GM13976 (cell line): ENCODE measurements at places on chromosomes 2 and 18.

- no peak for DNase-seq
Measured at GRCh38 chr2:46445556-46445955, 33.8 kb upstream of the TMEM247 start.

DNA sequence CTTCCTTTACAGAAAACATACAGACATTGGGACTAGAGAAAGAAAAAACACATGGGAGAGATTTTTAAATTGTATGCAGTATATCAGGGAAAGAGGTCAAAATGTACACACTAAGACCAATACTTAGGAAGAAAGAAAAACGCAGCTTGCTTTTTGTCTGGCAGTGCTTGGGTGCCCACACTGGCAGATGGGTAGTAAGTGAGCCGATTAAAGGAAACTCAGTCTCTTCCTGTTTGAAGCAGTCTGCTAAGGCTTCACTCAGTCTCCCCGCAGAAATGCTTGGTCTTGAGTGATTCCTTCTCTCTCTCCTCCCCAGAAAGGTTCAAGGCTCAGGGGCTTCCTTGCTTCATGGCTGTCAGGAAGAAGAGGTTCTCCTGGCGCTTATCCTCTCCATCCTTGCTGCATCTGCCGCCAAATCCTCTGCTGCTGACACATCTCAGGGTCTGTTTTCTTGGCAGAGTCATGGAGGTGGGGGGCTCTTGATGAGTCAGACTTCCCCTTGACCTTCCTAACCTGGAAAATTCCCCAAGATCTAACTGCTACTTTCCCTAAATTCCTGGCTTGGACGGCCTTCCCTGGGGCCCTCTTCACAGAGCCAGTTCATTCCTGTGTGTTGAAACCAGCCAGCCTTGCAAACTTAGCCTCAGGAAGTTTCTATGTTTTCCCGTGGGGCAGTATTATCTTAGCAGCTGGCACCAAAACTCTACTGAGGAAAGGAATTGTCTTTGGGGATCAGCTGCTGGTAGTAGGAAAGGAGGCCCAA lies 10.5 kb upstream of the TMSB10 start:
- DNase-seq = no peak

GRCh38 chr2:28556303-28556702 lies 60.4 kb downstream of the PLB1 start:
- DNase-seq = no peak

DNA sequence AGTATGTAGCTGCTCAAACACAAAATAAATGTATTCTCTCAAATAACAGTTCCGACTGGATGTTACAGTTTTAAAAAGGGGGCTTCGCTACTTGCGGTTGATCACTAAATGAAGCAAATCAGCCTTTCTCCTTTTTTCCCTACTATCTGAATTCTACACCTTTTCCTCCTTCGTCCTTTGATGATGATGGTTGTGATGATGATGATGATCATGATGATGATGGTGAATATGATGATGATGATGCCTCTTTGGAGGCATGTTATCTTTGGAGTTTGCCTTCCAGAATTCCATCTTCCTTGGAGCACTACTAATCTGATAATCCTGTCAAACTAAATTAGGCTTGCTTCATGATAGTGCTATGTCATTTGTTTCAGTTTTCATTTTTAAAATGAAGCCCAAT lies 1073.3 kb downstream of the SOCS6 start:
- no peak for DNase-seq

DNA sequence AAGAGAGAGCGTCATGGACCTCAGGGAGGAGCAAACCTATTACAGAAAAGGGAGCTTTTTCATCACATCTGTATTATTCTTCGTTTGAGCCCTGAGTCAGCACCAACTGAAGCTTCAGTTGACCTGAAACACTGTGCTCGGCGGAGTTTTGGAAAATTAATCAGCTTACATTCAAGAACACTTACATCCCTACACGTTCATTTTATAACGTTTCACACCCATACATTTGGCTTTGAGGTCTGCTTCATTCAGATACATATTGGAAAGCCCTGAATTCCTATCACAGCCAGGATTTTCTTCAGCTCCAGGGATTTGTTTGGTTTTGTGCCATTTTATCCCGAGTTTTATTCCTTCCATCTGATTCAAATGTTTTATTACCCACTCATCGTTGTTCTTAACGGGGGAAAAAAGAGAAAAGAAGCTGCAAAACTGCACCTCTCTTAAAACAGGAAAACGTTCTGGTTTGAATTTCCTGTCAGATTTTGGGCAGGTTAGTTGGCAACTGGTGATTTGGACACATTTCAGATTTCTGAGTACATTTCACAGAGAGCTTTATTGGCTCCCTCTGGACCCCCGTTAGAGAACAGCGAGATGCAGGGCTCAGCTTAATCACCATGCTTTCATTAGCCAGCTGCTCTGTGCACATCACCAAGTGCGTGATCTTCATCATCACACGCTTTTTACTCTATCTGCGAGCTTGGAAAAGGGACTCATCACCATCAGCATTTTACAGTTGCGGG lies 88.8 kb downstream of the CDC42EP3 start:
- DNase-seq = no peak

- no peak for DNase-seq
Measured at GRCh38 chr2:215105607-215106354, 32.6 kb downstream of the ABCA12 start.

DNA sequence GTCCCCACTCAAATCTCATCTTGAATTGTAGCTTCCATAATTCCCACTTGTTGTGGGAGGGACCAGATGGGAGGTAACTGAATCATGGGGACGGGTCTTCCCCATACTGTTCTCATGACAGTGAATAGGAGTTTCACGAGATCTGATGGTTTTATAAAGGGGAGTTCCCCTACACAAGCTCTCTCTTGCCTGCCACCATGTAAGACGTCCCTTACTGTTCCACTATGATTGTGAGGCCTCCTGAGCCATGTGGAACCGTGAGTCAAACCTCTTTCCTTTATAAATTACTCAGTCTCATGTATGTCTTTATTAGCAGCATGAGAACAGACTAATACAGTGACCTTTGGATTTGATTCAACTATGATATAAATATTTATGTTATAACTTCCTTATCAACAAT lies 78.0 kb downstream of the CYRIA start:
- no peak for DNase-seq

DNA sequence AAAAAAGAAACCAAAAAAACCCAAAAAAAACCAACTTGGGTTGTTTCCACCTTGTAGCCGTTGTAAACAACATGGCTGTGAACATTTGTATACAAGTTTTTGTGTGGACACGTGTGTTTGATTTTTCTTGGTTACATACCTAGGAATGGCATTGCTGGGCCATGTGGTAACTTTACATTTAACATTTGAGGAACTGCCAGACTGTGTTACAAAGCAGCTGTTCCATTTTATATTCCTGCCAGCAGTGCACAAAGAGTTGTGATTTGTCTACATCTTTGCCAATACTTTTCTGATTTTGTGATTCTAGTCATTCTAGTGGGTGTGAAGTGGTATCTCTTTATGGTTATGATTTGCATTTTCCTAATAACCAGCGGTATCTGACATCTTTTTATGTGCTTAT lies 22.5 kb downstream of the LPIN1 start:
- DNase-seq = no peak

DNA sequence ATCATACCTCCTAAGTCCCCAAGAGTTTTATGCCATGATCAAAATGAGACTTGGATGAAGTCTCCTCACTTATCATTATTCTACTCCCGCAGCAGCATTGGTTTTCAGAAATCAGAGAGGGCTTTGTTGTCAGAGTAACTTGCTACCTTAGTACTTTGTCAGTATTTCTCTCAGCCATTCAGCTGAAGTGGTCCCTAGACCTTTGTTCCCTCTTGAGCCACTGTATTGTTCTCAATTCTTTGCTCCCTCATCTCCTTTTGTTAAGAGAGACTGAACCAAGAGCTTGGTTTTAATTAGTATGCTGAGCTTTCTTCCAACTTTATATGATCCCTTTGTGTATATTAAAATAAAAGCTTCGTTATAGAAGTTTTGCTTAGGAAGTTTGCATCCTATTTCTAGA lies 133.4 kb downstream of the DOCK10 start:
- DNase-seq = no peak

DNA sequence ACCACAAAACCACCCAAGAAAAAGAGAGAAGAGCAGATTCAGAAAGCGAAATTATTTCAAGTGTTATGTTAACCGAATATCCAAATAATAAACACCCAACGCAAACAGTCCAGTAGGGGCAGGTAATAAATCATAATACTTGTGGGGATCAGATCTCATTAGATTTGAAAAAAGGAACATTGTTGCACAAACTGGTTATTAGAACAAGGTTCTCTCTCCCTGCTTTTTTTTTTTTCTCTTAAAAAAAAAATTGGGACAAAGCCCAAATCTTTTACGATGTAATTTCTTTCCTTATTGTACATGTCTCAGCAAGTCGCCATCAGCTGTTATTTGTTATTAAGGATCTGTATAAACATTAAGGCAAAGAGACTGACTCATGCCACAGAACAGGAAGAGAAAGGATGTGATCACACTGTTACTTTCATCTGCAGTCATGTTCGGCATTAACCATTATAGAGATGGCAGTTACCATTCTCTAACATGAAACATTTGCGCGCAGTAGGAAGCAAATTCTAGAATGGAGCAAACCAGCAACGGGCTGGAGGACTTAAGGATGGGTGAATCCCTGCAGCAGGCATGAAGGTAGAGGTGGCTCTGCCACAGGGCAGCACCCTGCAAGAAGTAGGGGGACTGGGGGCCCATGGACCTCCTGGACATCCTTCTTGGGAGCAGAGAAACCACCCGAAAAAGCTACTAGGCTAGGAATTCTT lies 42.0 kb downstream of the EPHA4 start:
- DNase-seq = no peak

DNA sequence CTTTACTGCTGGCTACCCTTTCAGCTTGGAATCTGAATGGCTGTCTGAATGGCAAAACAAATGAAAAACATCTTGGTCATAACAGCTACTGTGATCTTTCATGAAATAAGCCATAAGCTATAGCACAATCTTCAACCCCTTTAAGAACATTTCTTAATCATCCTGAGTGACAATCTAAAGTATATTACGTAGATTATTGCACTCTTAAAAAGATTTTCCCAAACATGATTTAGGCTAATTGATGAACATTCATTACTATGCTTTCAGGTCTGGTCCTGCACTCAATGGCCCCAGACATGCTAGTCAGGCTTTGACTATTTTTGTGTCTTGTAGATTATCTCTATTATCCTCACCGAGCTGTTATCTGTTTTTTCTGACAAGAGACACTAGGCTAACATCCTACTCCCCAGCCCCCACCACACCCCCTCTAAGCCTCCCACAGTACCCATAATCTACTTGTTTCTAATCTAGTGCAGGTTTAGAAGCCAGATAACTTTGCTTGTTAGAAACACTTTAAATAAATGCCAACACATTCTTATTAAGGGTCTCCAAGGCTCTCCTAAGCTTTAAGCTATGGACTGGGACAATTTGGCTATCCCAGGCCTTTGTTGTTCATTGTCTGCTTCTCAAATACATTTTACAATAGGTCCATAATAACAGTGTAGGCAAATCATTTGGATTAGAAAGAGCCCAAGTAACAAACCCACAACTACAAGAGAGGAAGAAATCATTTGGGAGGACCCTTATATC lies 4.2 kb downstream of the SMAD2 start:
- no peak for DNase-seq

- DNase-seq = no peak
Measured at GRCh38 chr2:219985017-219985416, 357.6 kb downstream of the SLC4A3 start.

- DNase-seq = no peak
Measured at GRCh38 chr2:100733391-100734187, 86.3 kb upstream of the NPAS2 start.

- no peak for DNase-seq
Measured at GRCh38 chr2:179809606-179810005, 51.8 kb downstream of the ZNF385B start.

DNA sequence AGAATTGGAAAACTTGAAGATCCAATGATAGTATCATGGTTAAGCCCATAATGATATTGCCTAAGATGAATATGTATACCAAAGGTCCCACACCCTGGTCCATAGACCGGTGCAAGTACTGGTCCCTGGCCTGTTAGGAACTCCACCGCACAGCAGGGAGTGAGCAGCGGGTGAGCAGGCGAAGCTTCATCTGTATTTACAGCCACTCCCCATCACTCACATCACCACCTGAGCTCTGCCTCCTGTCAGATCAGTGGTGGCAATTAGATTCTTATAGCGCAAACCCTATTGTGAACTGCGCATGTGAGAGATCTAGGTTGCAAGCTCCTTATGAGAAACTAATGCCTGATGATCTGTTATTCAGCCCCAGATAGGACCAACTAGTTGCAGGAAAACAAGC lies 402.4 kb downstream of the EPHA4 start:
- DNase-seq = no peak

- DNase-seq = no peak
Measured at GRCh38 chr18:49920731-49921130, 107.4 kb upstream of the ACAA2 start.

- DNase-seq = no peak
Measured at GRCh38 chr2:158043181-158043948, 58.3 kb upstream of the UPP2 start.

- no peak for DNase-seq
Measured at GRCh38 chr2:141611176-141611571, 519.6 kb downstream of the LRP1B start.

DNA sequence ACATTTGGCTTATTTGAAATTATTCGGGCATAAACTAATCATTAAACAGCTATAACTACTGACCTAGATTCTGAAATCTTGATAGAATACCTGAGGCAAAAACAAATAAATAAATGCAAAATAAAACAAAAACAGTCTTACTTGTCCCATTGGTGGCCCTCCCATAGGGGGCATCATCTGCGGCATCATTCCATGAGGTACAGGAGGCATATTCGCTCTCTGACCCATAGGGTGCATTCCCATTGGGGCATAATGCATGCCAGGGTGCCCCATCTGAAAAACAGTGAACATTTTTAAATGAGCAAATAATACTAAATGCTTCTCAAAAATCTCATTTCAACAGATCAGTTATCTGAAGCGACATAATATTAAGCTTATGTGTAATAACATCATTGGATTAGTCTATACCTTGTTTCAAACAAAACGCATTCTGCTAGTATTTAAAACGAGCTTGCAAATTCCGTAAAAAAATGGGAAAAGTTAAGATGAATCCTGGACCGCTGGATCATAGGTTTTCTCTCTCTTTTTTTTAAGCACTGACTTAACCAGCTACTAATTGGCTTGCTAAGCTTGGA lies 1.3 kb downstream of the PRPF40A start:
- no peak for DNase-seq

DNA sequence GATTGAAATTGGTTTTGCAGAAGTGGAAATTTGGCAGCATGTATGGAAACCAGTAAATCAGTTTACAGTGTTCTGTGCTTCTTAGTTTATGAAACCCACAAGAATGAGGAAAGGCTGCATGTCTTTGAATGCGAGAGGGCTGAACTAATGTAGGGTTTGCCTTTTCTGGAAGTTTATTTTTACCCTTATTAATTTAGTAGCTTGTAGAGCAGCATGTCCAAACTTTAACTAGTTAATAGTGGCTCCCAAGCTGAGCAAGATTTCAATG lies 50.4 kb downstream of the LDLRAD4 start:
- DNase-seq = no peak

- no peak for DNase-seq
Measured at GRCh38 chr2:215882689-215883088, 130.7 kb downstream of the MREG start.

DNA sequence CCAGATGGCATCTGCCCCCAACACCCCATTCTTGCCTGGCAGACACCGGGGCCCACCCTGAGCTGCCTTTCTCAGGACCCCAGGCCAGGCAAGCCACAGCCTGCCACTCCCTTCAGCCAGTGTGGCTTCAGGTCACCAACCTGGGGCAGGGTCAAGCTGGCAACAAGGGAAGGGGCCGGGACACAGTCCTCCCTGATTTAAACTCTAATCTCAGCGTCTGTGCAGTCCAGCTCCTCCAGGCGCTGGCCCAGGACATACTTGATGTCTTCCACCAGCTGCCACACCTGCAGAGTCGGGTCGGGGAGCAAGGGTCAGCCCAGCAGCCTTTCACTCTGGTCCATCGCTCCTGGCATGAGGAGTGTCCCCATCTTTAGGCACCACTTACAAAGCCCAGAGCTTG lies 29.0 kb upstream of the ALPP start:
- DNase-seq = no peak
